HL-60 (cell line): ENCODE measurements at places on chromosomes 12 and 14.

DNA sequence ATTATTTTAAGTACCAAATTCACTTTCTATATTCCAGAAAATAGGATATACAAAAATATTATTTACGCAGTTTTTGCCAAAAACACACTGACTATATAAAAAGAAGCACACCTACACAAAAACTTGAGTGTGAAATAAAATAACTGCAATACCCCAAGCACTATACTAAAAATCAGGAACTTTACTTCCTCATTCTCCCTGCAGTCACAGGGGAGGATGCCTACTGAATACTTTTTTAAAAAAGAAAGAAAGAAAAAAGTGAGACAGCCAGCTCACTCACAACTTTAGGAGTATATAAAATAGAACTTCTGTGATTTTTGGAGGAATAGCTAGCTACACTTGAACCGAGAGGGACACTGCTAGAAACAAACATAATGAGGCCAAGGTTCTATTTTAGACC lies 12.2 kb downstream of the RPS6KA5 start:
- DNase-seq, result no peak

GRCh38 chr12:24950231-24950834 lies 1.4 kb upstream of the BCAT1 start:
- DNase-seq, result no peak

DNA sequence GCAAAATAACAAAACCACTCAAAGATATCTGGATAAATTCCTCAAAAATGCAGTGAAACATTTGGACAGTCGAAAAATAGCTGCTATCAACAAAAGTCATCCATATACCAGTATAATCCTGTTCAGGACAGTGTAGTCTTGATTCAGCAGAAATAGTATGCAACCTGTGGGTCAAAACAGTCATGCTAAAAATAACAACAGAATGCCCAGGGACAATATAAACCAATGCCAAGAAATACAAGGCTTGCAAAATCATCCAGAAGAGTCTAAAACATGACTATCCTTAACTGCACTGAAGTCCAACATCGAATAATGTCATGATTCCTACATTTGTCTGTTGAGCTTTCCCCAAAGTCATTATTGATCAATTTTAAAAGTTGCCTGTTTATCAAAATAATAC lies 425.9 kb downstream of the FSCB start:
- no peak for DNase-seq

DNA sequence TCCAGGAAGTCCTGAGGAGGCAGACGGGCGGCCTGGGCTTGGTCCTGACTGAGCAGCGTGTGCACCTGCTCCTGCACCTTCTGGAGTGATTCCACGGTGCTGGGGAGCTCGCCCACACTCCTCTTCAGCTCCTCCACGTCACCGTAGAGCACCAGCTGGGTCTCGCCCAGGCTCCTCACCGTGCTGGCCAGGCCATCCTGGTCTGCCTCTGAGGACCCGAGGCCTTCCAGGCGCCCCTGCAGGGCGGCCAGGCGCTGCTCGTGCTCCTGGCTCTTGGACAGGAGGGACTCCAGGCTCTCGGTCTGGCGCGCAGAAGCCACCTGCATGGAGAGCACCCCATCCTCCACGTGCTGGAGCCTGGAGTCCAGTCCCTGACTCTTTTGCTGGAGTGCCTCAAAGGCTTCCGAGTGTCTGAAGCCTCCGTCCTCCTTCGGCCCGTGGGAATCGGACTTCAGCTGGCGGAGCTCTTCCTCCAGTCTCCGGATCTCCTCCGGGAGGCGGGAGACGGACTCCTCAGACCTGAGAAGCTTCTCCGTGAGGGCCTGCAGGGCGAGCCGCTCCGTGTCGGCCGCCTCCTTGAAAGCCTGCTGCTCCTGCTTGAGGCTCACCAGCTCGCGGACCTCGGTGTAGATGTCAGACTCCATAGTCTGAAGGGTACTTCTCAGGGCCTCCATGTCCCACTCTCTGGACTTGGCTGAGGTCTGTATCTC lies 8.4 kb downstream of the CKAP4 start:
- no peak for DNase-seq

DNA sequence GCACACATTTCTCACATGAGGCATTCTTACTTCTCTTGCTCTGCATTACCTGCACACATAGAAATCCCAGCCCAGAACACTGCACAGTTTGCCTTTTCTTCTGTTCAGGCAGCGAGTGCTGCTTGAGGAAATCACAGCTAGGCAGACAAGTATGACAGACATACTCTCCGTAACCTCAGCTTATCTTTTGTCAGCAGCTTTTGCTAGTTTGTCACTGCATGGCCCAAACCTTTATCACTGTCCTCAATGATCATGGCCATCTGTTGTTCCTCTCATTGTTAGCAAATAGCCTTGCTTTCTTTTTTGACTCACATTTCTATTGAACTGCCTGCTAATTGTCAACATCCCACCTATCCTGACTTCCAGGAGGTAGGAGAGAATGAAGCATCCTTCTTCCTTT lies 5.3 kb downstream of the ZNF10 start:
- DNase-seq, result no peak

- DNase-seq, result no peak
Observed at GRCh38 chr14:32472076-32472475, 143.0 kb downstream of the AKAP6 start.

DNA sequence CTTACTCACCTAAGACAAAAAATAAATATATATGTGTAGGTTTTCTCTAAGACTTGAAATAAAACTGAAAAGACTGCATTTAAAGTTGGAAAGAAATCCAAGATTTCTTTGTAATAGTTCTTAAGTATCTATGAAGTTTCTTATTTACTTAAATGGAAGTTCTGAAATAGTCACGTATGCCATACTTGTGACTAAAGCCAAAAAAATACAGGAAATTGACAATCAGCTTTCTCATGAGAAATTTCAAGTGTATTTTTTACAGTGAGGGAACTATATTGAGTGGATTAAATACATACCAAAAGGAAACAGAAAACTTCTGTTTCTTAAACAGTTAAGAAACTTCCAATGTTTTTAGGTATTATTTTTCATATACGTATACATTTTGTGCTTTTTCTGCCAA lies 188.1 kb downstream of the DPY19L2 start:
- DNase-seq, result no peak

- DNase-seq, result no peak
Observed at GRCh38 chr12:45743247-45743646, 13.7 kb downstream of the ARID2 start.

DNA sequence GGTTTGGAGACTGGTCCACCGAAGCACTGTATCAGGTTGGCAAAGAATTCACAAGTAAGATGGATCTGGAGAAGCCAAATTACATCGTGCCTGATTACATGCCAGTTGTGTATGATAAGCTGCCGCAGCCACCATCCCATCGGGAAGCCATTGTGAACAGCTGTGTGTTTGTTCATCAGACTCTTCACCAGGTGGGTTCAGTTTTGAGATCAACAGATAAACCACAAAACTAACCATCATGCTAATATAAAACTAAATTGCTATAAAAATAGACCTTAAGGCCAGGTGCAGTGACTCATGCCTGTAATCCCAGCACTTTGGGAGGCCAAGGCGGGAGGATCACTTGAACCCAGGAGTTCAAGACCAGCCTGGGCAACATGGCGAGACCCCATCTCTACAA lies 58.9 kb downstream of the HSP90AA1 start:
- DNase-seq, result no peak

DNA sequence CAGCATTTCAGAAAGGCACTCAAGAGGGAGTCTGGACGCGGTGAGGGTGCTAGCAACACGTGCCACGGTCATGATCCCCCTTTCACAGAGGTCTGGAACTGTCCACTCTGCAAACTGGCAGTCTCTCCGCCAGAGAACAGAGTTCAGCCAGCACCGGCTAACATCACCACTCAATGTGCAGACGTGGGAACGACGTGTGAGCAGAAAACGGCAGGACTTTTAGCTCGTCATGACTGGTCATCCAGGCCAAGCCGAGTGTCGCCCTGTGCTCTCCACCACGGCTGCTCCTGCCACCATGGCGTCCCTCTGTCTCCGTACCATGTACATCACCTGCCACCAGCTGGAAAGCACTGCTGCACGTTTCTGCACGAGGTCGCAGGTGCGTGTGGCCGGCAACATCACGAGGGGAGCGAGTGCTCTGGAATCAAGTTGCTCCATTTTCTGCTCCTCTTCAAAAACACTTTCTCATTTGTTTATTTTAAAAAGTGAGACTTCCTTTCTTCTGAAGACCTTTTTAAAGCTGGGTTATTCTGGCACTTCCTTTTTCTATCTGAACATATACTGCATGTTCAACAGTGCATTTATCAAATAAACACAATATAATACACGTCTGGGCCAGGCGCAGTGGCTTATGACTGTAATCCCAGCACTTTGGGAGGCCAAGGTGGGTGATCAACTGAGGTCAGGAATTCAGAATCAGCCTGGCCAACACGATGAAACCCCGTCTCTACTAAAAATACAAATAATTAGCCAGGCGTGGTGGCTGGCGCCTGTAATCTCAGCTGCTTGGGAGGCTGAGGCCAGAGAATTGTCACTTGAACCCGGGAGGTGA lies 28.0 kb downstream of the SLC15A4 start:
- DNase-seq, result no peak

DNA sequence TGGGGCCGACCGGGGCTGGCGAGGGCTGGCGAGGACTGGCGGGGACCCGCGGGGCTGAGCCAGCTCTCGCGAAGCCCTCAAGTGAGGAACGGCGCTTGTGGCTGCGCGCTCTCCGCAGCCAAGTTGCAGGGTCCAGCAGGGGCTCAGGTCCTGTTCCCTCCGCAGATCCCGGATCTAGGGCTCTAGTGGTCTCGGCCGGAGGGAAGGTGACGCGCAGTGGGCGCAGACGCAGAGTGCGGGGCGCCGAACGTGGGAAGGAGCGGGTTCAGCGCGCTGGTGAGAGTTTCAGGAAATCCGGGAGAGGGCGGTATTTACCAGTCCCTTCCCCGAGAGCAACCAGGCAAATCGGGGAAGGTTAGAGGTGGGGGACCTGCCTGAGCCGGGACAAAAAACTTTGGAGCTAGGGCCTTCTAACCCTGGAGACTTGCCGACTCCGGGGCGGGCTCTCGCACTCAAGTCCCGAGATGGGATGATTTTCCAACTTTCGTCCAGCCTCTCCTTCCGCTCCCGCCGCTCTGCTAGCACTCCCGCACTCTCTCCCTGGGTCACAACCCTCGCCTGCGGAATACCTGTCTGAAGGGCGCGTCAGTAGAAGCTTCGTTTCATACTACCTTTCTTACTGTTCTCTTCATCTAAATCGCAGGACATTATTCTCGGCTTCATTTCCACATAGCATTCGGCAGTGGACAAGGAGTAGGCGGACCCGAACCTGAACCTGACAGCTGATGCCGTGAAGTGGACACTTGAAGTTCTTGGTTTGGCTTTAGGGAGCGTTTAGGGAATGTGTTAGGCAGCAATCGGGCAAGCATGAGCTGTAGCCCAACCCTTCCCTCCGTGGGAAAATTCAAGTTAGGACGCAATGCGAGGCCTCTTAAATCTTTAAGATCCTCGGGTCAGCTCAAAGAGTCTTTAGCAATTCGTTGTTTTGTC lies 13.6 kb upstream of the PAX9 start:
- no peak for DNase-seq

- no peak for DNase-seq
Observed at GRCh38 chr12:29547151-29547632, 49.7 kb upstream of the OVCH1 start.

- DNase-seq, result no peak
Observed at GRCh38 chr12:33486058-33486457, 46.4 kb upstream of the SYT10 start.

- no peak for DNase-seq
Observed at GRCh38 chr12:95740751-95741150, 49.8 kb downstream of the NTN4 start.

- no peak for DNase-seq
Observed at GRCh38 chr12:63899396-63899795, 54.9 kb downstream of the SRGAP1 start.

GRCh38 chr12:51669996-51670395 lies 79.0 kb downstream of the SCN8A start:
- DNase-seq, result no peak

DNA sequence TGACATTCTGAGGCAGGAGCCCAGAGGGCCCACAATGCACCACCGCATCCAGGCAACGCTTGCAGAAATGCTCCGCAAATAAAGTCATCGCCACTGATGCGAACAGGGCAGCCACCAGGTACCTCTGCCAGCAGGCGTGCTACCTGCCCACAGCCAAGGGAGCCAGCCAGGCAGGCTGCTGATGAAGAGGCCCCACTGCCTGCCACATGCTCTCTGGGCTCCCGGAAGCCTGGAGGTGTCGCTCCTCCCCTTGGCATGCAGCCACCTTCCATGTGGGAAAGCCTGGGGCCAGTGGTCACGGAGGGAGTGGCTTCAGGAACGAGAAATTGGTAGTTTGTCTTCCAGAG lies 14.7 kb downstream of the GPR132 start:
- DNase-seq, result no peak

DNA sequence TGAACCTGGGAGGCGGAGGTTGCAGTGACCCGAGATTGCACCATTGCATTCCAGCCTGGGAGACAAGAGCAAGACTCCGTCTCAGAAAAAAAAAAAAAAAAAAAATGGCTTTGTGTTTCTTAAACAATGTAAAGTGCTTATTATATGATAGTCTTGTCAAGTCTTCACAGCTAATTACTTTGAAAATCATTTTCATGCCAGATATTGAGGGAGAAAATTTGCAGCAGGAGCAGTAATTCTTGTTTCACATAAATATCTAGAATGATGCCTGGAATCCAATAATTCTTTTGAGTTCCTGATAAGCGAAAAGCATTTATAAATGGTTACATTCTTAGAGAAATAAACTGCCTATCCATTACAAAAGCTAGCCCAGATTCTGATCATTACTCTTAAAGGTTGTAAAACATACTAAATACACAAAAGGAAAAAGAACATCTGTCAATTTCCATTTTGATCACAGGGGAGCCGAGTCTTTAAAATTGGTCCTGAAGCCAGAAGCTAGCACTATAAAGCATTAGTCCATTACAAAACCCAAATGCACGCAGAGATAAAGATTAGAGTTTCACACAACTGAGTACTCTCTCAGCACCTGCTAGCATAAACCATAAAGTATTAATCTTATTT lies 50.3 kb downstream of the IFT81 start:
- DNase-seq, result no peak

DNA sequence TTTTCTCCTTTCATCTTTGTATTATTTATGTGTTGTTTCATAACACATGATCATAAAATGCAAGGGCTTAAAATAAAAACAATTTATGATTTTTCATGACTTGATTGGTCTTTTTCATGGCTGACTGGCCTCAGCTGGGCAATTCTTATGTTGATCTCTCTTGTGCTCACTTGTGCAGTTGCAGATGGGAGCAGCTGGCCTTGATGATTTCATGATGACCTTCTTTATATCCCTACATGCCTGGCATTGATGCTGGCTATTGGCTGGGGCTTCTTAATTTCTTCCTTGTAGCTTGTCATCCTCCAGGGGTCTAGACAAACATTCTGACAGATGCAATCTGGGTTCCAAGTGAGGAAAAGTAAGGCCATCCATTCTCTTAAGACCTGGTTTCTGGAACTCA lies 1832.8 kb upstream of the FLRT2 start:
- DNase-seq, result no peak

DNA sequence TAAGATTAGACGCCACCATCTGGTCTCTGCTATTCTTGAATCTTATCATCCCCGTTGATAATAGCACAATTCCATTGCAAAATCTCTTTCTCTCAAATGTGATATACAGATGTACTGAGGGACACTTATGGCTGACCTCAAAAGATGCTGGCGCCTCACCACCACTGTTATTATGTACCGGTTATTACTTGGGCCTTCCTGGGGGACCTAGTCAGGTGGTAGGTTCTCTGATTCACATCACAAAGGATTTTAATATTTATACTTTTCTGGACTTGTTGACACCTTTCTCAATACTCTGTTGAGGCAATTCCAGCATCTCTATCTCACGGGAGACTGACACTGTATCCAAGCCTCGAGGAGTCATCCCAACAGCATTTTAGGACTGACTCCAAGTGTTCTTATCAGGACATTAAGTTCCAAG lies 21.3 kb upstream of the FAM234B start:
- DNase-seq, result no peak
